ENCODE measurements at places on chromosomes 7 and 10.

- DNase-seq: no peak
Observed at GRCh38 chr7:76259124-76260093, 43.1 kb upstream of the HSPB1 start.

DNA sequence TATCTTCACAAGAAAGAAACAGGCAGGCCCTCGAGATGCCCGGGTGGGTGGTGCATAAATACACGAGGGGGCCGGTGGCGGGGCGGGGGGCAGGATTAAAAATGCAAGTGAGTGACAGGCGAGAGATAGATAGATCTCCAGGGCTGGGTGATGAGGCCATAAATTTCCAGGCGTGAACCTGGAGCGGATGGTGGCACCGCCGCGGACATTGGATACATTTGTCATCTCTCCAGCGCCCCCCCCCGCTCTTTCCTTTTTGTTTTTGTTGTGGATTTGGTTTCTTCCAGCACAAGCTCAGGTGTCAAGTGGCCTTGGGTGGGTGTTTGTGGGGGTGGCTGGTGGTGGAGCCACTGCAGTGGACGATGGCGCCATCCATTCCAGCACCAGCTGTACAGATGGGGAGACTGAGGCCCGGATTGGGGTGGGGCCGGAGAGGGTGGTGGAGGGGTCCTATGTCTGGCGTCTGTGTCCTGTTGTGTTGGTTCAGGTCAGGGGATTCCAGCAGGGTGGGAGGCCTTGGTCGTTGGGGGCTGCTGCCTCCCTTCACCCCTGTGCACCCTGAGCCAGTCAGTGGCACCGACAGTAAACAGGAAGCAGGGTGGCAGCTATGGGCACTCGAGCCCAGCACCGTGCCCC, 2.9 kb downstream of the ELFN1 start:
- DNase-seq: no peak

- no peak for DNase-seq
Observed at GRCh38 chr10:44253769-44254462, 131.0 kb downstream of the CXCL12 start.

DNA sequence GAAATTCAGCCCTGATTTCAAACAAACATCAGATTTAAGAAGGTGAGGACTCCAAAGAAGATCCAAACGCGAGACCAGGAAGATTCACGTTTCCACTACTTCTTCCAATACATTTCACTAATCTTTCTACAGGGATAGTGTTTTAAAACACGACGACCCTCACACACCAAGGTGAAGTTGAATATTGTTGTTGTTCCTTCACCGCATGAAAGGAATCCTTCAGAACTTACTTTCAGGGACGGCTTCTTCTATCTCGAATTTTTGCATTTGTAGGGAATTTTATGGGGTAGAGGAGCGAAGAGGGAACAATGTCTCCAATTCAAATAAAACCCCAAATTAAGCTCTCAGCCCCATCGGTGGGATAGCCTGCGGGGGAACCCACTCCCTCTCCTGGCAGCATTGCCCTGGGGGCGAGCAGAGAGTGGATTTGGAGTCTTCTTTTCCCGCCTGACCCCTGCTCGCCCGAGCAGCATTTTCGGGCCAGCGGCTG, 1.5 kb upstream of the GATA3 start:
- DNase-seq: no peak

GRCh38 chr7:134473861-134474291, 15.0 kb upstream of the AKR1B1 start:
- DNase-seq: no peak

DNA sequence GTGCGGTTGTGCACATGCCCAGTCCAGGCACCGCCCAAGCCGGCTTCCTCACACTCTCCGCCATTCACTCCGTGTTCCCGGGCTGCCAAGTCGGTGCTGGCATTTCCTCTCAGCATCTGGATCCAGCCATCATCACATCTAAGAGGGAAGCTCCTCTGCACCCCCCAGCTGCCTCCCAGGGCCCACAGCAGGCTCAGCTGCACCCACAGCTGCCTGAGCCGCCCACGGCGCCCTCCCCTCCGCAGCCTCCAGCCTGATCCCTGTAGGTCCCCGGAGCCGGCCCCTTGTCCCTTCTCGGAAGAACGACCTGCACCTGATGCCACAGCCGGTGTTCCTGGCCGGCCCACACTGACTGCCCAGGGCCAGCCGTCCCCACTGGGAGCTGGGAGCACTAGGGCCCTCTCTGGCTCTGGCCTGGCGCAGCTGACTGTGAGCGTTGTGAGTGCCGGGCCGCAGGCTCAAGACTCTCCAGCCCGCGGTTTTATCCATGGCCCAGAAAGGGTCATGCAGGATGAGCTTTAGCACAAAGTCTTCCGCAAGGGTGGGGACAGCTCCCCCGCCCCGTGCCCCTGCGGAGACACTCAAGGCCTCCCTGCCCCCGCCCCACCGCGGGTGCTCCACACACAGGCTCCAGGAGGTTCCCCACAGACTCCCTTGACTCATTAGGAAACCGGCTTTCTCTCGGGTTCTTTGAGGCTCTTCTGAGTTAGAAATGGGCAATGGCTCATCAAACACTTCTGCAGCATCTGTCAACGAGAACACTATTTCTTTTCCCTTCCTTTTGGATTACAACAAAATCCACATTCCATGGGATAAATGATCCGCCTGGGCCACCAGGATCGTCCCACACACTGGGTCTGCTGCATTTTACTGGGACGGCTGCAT, 31.2 kb downstream of the CFAP46 start:
- no peak for DNase-seq

GRCh38 chr7:50266635-50267386, 37.7 kb upstream of the IKZF1 start:
- DNase-seq: peak; percentile 43

- no peak for DNase-seq
Observed at GRCh38 chr7:100221231-100221718, 1.5 kb downstream of the PVRIG start.

DNA sequence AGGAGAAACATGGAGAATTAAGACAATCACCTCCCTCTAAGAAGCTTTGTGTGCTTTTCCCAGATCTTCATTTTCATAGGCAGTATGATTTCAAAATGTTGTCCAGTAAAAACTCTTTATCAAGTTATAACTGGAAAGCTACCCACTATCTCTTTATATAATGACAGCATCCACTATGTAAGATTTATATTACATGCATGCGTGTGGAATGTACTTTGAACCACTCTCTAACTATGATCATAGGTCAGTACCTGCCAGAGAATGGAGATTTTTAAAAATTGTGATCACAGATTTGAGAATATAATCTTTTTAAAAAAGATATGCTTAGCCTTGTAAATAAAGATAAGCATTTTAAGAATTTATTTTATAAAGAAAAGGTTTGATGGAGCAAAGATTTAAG, 17.9 kb downstream of the PAPSS2 start:
- DNase-seq: no peak

- no peak for DNase-seq
Observed at GRCh38 chr10:55374917-55375316, 573.9 kb upstream of the PCDH15 start.

DNA sequence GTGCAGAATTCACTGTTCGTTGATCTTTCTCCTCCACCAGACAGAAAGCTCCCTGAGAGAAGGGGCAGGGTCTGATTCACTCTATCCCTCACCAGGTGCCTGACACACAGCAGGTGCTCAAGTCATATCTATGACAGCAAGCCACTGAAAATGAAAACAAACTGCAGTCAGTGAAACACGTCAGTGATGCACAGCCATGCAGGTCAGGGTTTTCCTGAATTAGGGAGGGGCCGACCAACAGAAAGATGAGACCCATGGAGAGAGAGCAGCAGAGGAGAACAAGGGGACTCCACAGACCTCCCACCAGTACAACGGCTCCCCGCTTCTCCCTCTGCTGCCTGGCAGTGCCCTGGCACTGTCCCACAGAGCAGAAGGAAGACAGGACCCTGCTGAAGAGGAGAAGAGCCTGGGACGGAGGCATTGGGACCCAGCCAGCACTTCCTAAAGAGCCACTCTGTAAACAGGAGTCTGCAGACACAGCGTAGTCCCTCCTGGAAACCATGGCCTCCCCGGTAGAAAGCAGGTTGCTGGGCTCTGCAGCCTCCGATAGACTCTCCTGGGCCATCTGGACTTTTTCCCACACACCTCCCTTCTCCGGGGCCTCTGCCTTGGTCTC, 50.3 kb downstream of the FAM53B start:
- DNase-seq: peak; percentile 60

DNA sequence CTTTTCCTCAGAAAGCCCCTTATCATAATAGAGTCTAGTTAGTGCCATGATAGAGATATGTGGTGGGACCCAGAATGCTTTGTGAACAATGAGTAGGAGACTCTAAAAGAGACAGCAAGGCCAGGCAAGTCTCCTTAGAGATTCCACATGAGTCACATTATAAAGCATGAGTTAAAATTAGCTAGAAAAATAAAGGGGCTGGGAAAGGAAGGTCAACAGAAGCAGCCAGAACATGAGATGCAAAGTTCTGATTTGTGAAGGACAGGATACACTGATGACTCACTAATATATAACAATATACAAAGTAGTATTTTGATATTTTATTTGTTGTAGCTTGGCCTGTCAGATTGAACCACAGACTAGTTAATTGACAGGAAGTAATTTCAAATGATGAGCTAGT, 25.3 kb upstream of the SNX13 start:
- DNase-seq: no peak

GRCh38 chr10:119849031-119849789, 23.4 kb downstream of the MCMBP start:
- no peak for DNase-seq
